LNCaP clone FGC (cell line): ENCODE measurements at places on chromosomes 6 and 20.
A peak's percentile ranks its signal among the peaks of the same experiment; 100 is the strongest.

- peak; percentile 44 for DNase-seq
These were observed 374.1 kb upstream of the MANEA start for GRCh38 chr6:95203153-95203754.

GRCh38 chr6:53979468-53980067 is 131.7 kb upstream of the MLIP start:
- peak; percentile 10 for DNase-seq

DNA sequence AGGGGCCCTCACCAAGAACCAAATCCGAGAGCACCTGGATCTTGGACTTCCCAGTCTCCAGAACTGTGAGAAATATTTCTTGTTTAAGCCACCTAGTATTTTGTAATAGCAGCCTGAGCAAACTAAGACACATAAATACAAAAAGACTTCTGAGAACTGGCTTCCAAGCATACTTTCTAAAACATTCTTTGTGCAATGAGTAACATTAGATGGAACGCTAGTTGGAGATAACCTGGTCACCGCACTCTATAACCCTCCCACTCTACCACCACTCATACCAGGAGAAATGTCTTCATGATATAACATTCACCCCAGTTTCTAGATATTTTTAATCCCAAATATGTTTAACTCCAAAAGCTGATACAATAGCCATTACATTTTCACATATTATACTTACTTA is 169.5 kb upstream of the THEMIS start:
- no peak for DNase-seq

DNA sequence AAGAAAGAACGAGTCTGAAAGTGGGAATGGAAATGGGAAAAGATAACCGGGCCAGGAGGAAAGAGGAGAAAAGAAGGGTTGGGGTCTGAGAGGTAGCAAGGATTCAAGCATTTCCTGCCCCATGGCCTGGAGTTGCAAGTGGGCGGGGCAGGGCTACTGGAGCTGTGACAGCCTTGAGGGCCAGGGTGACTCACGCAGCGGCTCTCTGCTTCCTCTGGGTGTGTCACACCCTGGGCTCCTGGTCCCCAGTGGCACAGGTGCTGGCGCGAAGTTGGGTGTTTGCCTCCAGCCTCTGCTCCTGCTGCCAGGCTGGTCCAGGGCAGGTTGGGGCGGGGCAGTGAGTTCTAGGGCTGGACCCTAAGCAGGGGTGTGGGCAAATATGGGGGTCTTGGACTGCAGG is 3.3 kb upstream of the ULBP3 start:
- DNase-seq: peak; percentile 34

- DNase-seq: no peak
These were observed 41.4 kb downstream of the MCM8 start for GRCh38 chr20:5991623-5992441.

- no peak for DNase-seq
These were observed 400 bp upstream of the TRMT11 start for GRCh38 chr6:125985979-125986300.

DNA sequence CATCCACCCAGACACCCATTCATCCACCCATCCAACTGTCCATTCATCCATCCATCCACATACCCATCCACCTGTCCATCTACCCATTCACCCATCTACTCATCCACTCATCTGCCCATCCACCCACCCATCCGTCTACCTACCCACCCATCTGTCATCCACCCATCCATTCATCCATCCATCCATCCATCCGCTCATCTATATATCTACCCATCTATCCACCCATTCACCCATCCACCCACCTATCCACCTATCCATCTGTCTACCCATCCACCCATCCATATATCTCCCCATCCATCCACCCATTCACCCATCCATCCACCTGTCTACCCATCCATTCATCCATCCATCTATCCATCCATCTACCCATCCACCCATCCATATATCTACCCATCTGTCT is 30.7 kb downstream of the ARMC2 start:
- no peak for DNase-seq

DNA sequence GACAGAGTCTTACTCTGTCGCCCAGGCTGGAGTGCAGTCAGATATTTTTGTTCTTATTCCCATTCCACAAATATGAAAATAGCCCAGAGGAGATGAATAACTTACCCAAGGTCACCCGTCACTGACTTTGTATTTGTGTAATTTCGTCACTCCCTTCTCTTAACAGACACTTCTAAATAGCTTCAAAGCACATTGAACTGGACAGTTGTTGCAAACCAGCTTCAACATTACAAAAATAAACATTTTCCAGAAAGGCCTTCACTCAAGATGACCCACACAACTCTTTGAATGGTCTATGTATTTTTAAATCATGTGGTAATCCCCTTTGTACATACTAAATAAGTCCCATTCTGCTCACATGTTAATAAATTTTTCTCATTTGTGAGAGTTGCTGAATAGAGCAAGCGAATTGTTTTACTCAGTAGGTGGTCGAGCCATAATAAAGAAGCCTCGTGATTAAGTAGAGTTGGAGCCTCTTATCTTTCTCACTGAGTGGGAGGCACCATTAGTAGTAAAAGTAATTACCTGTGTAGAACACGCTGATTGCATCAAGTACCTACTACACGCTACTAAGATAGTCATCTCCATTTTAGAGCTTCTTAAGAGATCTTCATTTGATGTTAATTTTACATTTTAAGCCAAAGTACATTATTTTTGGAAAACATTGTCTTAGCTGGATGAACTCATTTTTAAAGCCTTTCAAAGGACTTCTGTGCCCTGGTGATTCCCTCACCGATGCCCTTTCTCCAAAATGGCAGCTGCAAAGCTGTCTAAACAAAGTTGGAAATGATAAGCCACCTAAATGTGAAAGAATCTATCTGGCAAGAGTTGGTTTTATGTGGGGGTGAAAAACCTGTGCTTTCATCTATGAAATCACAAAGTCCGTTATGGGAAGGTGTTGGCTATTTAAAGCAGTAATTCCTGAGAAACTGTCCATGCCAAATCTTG is 110.0 kb downstream of the TSHZ2 start:
- DNase-seq: no peak

- DNase-seq: no peak
These were observed 32.3 kb downstream of the IRF4 start for GRCh38 chr6:423799-424345.

DNA sequence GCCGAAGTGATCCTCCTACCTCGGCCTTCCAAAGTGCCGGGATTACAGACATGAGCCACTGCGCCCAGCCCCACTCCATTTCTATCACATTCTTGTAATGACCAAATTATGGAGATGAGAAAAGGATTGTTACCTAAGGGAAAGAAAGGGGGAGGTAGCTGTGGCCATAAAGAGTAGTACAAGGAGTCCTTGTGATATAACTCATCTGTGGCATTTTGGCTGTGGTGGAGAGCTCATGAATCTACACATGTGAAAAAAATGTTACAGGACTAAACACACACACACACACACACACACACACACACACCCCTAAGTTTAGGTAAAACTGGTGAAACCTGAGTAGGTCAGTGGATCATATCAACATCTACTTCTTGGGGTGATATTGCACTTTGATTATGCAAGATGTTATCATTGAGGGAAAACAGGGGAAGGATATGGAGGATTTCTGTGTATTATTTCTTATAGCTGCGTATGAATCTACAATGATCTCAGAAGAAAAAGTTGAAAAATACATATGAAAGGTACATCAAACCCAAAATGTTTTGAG is 251.5 kb downstream of the TSHZ2 start:
- no peak for DNase-seq

- no peak for DNase-seq
These were observed 15.4 kb upstream of the MYLK2 start for GRCh38 chr20:31803552-31804291.

DNA sequence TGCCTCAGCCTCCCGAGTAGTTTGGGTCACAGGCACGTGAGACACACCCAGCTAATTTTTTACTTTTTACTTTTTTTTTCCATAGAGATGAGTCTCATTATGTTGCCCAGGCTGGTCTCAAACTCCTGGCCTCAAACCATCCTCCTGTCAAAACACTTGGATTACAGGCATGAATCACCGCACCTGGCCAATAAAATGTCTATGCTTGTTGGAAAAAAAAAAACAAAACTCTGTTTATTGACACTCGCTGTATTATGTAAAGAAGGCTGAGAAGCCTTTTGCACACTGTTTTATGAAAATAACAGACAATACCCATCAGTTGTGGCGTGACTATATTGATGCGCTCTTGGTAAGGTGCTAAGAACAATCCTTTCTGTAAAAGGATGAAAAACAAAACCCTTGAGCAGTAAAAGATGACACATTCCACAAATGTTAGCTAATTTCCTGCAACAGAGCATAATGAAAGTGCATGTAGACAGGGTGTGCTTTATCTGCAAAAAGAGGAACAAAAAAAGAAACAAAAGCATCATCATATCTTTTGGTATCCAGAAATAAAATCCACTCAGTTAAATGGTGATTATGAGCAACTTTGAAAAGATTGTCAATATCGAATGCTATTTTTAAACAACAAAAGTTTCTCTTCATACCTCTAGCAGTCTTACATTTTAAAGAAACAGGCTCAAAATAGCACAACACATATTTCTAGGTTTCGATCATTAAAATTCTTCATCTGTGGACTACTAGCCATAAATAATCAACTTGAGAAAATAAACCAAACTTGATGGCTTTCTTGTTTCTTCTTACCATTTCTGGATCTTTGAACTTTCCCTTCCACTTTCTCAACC is 108.3 kb upstream of the PHACTR1 start:
- no peak for DNase-seq

DNA sequence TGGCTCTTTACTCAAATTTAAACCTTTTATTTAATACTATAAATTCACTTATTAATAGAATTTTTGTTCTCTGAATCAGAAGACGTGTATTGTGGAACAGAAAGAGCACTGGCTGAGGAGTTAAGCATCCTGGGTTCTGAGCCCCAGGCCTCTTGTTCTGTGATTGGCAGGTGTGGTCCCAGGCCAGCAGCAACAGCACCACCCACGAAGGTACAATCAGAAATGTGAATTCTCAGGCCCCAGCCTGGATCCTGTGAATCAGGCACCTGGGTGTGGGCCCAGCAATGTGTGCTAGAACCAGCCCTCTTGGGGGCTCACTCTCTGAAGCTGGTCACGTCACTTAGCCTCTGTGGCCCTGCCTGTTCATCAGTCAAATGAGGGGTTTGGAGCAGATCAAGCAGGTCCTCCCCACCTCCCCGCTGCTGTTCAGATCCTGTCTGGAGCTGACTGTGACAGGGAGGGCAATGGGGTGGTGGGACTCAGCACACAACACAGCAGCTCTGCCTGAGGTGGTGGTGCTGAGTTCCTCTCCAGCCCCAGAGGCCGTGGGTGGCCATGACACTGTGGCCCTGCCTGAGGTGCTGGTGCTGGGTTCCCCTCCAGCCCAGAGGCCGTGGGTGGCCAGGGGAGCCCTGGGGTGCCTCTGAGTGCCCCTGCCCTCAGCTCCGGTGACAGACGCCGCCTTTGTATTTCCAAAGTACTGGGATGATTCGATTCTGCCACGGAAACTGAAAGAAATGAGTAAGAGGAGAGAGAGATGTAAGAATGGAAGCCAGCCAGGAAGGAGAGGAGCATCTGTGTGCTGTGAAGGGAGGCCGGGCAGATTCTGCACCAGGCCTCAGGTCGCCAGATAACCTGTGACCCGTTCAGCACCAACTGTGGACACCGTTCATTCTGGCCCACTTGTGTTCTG is 41.6 kb upstream of the FRMD1 start:
- no peak for DNase-seq

DNA sequence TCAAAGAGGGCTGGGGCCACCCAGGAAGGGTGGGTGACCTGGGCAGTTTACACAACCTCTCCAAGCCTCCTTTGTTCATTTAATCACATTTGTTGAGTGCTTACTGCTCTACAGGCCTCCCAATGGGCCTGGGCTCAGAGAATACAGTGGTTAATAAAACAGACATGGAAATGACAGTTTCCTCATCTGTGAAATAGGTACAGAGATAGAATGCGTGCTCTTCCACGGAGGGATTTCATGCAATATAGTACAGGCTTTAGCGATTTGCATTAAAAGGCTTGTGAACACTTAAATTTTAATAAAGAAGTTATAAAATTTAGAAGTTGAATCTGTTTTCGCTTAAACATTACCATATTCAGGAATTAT is 802 bp upstream of the FERMT1 start:
- DNase-seq: no peak

DNA sequence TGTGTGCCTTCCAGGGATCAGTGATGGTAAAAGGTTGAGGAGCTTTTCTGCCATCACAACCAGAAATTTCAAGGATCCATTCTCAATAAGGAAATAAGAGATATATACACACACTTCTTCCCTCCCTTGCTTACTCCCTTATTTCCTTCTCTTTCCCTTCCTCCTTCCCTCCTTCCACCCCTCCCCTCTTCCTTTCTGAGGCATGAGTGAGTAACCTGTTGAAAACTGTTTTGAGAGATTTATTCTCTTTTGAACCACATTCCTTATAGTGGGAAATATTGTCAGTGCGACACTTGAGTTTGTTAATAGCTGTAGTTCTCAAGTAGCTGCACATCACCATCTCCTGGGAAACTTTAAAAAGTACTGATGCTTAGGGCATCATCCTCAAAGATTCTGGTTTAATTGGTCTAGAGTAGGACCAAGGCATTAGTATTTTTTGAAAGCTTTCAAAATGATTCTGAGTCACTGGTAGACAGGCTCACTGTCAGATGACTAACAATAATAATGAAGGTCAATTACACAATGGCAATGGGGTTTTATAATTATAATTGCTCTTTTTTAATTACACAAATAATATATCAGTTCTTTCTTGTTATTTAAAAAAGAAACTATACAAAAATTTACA is 109.9 kb downstream of the POPDC3 start:
- no peak for DNase-seq

- DNase-seq: no peak
These were observed 142.5 kb upstream of the PREP start for GRCh38 chr6:105545228-105545920.

- DNase-seq: no peak
These were observed 736.6 kb downstream of the EPHA7 start for GRCh38 chr6:92682516-92683398.

GRCh38 chr6:12614456-12614855 is 102.1 kb upstream of the PHACTR1 start:
- no peak for DNase-seq

DNA sequence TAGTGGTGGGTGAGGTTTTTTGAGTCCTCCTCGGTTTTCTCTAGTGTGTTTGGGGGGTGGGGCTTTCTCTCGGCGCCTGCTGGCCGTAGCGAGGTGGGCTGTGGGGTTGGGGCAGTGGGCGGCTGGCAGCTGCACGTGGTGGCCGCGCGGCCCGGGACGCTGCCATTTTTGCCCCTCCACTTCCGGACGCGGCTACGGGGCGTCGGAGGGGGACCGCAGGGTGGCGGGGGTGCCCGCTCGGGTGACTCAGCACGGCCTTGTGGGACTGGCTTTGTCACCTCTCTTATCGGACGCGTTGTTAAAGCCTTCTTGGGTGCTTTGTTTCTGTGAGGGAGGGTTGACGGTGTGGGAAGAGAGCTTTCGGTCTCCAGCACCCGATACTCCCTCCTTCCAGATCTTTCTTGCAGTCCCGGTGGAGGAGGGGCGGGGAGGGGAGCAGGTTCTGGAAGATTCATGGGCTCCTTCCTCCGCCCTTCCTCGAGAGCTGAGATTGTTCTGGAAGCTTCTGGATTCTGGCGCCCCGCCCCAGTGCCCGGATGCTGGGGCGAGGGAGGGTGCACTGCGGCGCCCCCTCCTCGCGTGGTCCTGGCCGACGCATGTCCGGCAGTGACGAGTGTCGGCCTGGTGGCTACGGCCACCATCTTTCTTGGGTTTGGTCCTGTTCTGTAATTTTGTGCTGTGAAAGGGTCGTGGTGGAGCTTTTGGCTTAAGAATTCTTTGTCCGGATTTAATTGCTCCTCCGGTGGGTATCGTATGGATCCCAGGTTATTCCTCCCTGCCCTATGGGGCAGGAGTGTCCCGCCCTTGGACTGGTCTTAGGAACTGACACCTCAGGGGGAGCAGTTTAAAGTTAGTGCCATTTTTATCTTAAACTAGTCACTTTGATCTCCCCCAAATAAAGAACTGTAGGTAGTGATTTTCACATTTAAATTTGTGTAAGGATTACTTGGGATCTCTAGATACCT is 719 bp downstream of the HSP90AB1 start:
- no peak for DNase-seq
